ENCODE measurements at places on chromosomes 7 and 10. TPM values are rescaled to one million over a fixed set of nuclear protein-coding genes. Genes with fewer than 3 reads are reported as not detected.

DNA sequence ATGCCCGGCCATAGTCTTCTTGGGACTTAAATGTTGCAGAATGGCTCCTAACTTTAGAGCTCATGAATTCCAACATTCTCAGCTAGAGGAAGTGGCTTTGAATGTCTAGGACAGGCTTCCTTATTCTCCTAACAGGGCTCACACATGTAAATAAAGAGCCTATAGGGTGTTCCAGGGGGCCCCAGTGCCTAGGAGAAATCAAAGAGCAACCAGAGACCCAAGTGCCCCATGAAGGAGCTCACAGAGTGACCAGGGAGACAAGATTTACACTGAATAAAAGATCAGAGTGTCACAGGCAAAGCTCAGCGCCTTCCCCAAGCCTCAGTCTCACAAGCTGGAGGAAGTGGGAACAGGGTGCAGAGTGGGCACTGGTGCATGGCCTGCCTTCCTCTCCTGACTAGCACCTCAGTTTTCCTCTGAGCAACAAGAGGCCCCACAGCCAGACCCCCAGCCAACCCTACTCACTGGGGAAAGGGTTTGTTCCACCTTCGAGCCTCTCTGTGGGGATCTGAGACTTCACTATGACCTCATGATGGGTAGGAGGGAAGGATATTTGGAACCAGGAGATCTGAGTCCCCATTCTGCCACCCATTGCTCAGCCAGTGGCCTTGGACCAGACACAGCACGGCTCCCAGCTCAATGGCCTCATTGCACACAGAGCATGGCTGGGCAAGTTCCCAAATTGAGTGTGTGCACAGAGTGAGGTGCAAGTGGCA, 16.0 kb downstream of the TMEM273 start:
- DNase-seq: no peak

- DNase-seq: no peak
Observed at GRCh38 chr10:44186150-44186549, 198.7 kb downstream of the CXCL12 start.

The HOXA7 gene
- total RNA-seq: not detected

- DNase-seq: peak; percentile 46
Observed at GRCh38 chr10:4344492-4344994, 481.5 kb upstream of the AKR1E2 start.

- DNase-seq: no peak
Observed at GRCh38 chr10:123515661-123516060, 150.5 kb upstream of the GPR26 start.

Measured in GM23338 (cell line).